Skeletal muscle tissue (tissue), 5 donors: ENCODE measurements at places on chromosomes 16 and 17. TPM values are rescaled to one million over a fixed set of nuclear protein-coding genes. Genes with fewer than 3 reads are reported as not detected.

IGFBP4 gene
- total RNA-seq = 76.2 TPM

DYNLL2 gene
- 18.3 TPM for total RNA-seq

OR1F1 gene
- total RNA-seq = not detected

CES3 gene
- 0.52 TPM for total RNA-seq

LRRC75A gene
- 3.7 TPM for total RNA-seq

FOXL1 gene
- under 0.01 TPM for total RNA-seq

NUDT7 gene
- 5.7 TPM for total RNA-seq

CDC6 gene
- 4.2 TPM for total RNA-seq

SLC38A10 gene
- total RNA-seq = 26.1 TPM

KCNAB3 gene
- total RNA-seq = 0.52 TPM

NOL3 gene
- 11.0 TPM for total RNA-seq
